ENCODE measurements at places on chromosomes 3 and 15.
A peak's percentile ranks its signal among the peaks of the same experiment; 100 is the strongest.

- no peak for DNase-seq
Observed at GRCh38 chr3:102593812-102594602, 159.2 kb downstream of the ZPLD1 start.

GRCh38 chr3:37702478-37703154 is 159.1 kb upstream of the CTDSPL start:
- DNase-seq, result no peak

- DNase-seq, result no peak
Observed at GRCh38 chr3:34357461-34357860, 559.0 kb downstream of the PDCD6IP start.

GRCh38 chr3:177300039-177300833 is 103.0 kb upstream of the TBL1XR1 start:
- DNase-seq, result no peak

- no peak for DNase-seq
Observed at GRCh38 chr3:11560746-11561145, 83.0 kb downstream of the VGLL4 start.

DNA sequence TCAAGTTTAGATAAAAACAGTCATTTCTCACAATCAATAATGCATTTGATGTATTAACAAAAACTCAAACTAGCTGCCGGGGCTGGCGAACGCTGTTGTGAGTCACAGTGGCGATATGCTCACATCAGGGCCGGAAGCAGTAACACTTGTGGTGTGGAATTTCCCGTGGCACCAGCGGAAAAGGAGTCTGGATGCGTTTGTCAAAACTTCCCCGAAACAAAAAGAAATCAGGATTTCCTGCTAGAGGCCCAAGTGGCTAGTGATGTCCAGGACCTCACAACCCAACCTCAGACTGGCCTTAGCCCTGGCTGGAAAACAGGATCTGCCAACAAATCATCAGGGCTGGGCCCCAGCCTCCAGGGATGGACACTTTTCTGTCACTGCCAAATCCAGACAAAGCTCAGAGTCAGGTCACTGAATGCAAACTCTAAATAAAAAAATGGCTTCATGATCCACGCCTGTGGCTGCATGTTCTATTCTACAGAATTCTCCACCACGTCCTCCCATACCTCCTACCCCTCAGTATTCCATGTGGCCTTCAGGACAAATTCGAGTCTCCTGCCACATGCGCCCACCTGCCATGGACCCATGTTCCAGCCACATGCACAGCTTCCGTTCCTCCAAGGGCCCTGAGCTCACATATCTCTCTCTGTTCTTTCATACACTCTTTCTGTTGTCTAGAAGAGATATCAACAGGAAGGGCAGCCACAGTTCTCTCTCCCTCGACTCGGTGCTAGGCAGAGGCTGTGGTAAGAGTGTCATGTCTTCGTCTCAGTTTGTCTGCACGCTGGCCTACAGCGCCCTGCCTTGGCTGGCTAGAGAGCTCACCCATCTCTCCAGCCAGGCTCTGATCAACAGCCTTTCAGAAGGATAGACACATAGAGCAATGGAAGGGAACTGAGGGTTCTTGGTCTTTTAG is 35.4 kb downstream of the EHD4 start:
- peak; percentile 78 for DNase-seq

- no peak for DNase-seq
Observed at GRCh38 chr3:10867384-10867783, 51.4 kb downstream of the SLC6A11 start.

DNA sequence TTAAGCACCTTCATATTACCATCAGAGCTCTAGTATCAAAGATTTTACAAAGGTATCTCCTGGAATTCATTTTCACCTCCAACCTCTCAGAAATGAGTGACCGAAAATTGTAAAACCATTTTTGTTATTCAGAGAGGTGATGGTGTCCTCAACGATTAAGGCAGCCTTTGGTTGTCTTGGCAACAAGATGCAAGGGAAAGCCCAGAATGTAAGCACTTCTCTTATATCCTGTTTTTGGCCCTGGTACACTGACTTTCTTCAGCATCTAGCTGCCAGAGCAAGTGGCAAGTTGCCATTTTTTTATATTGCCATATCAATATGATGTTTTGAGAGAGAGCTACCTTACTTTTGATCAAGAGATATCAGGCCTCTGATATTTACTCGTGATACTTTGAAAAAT is 384.9 kb upstream of the NECTIN3 start:
- DNase-seq, result no peak

- no peak for DNase-seq
Observed at GRCh38 chr3:52126500-52126899, 27.7 kb downstream of the POC1A start.

DNA sequence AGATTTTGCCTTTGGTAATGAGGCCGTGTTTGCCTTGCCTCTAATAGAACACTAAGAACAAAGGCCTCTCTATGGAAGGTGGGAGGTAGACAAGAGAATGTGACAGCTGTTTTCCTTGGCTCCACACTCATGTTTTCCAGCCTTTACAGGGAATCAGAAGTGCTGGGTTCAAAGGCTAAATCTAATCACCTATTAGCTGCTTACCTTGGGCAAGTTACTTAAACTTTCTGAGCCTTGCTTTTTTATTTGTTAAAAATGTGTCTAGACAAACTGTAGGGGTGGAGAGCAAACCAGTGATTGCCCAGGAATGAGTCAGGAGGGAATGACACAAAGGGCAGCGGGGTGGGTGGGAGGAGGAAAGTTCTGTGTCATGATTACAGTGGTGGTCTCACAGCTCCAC is 179.0 kb downstream of the P3H2 start:
- DNase-seq, result no peak

Measured in activated CD4-positive, alpha-beta T cell treated with anti-CD3 and anti-CD28 coated beads, Interleukin-2, amount 50 U/mL, for 1 hour (primary cell).